ENCODE measurements at places on chromosomes 2 and 18.

GRCh38 chr2:8190279-8190678 is 491.6 kb upstream of the ID2 start:
- no peak for DNase-seq

DNA sequence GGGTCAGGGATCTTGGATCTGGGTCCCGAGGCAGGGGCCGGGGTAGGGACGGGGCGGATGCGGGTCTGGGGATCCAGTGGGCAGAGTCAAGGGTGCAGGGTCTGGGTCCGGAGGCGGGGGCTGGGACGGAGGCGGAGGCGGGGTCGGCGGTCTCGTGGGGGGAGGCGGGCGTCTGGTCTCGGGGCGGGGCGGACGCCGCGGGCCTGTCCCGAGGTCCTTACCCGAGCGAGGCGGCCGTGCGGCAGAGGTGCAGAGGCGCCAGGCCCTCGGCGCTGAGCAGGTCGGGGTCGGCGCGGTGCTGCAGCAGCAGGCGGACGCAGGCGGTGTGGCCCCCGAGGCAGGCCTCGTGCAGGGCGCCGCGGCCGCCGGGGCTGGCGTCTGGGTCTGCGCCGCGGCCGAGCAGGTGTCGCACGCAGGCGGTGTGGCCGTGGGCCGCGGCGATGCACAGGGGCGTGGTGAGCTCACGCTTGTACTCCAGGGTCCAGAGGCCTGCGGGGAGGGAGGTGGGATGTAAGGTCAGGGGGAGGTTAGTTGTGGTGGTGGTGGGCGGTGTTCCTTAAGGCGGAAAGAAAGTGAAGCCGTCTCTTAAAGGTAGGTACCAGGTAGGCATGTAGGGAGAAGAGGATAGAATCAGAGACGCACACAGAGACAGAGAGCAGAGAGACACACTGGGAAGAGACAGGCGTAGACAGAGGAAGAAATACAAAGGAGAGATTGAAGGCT is 26.6 kb downstream of the ASB18 start:
- no peak for DNase-seq

DNA sequence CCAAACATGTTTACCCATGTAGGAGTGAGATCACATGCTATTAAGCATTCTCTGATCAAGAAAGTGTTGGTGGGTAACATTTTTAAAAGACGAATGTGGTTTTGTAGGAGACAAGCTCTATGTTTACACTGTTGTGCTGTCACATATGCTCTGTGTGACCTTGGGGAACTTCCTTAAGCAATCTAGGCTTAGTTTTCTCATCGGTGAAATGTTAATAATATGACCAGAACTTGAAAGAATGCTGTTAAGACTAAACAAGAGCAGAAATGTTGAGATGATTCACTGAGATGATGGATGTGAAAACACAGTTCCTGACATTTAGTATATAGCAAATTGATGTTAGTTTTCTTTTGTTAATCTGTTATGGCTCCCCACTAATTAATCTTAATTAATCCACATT is 860.9 kb upstream of the CNTNAP5 start:
- no peak for DNase-seq

DNA sequence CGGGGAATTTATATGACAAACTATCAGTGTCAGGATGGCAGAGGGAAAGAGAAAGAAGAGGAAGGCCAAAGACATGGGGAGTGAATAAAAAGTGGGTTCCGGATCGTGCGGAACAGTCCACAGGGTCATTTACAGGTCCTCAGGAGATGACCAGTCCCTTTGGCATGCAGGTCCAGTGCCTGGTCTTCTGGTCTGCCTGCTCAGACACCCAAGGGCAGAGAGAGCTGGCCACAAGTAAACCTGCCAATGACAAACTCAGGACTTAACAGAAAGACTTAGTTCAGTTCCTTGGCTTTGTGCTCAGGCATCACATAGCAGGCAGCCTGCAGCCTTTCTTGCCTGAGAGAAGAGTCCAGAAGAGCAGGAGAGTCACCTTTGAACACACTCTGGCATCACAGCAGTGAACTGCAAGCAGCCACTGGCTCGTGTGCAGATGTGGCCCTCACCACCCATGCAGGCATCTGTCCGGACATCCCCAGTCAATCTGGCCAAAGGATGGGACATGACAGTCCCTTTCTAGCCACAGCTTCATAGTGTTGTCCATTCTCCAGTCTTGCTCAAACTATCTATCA is 14.0 kb downstream of the TMEM127 start:
- peak; percentile 95 for DNase-seq

GRCh38 chr2:74080346-74080745 is 67.4 kb downstream of the BOLA3 start:
- DNase-seq = no peak

GRCh38 chr2:166088634-166089033 is 39.2 kb downstream of the SCN1A start:
- DNase-seq = no peak

Data from ascending aorta (tissue), 2 donors.